ENCODE measurements at places on chromosomes 12 and 14.

DNA sequence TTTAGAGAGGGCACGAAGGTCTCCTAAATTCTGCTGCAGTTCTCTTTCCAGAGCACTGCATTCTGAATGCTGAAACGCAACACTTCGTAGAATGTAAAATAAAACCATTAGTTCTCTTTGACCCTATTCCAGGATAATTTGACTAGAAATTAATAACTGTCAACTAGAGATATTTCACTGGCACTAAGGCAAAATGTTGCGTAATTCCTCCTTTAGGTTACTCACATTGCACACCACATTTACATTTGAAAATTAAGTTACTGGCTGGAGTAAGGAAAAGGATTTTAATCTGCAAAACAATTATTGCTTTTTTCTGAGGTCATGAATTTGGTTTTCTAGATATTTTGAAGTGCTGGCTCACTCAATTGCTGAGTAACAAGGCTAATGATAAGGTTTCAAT lies 58.0 kb upstream of the TRHDE start:
- DNase-seq, result no peak

DNA sequence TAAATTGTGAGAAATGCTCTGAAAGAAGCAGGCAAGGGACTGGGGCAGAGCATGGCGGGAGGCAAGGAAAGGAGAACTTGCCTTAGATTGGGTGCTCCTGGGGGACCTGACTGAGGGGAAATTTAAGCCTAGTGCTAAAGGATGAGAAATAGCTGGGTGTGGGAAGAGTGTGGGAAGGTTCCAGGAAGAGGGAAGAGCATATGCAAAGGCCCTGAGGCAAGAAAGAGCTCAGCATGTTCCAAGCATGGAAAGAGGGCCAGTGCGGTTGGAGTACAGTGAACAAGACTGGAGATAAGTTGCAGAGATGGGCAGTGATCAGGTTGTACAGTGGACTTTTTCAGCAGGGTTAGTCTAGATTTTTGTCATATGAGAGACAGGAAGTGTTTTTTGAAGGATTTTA lies 9.0 kb downstream of the CLSTN3 start:
- no peak for DNase-seq

GRCh38 chr12:66341126-66341525 lies 38.8 kb downstream of the HELB start:
- DNase-seq, result no peak

DNA sequence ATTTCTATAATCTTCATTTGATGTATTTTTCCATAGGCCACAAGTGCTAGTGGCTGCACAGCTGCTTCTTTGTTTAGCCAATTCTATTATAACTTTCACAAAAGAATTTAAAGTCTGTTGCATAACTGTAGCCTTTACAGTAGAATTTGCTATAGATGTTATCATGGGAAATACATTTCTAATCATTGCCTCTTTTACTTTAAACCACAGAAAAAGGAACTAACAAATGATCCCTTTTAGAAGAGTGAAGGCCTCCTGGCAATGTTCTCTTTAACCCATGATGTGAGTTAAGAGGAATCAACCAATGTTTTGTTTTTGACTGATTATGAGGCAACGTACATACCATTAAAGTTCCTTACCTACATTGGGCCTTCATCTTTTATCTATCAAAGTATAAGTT lies 68.8 kb downstream of the RPL10L start:
- no peak for DNase-seq

DNA sequence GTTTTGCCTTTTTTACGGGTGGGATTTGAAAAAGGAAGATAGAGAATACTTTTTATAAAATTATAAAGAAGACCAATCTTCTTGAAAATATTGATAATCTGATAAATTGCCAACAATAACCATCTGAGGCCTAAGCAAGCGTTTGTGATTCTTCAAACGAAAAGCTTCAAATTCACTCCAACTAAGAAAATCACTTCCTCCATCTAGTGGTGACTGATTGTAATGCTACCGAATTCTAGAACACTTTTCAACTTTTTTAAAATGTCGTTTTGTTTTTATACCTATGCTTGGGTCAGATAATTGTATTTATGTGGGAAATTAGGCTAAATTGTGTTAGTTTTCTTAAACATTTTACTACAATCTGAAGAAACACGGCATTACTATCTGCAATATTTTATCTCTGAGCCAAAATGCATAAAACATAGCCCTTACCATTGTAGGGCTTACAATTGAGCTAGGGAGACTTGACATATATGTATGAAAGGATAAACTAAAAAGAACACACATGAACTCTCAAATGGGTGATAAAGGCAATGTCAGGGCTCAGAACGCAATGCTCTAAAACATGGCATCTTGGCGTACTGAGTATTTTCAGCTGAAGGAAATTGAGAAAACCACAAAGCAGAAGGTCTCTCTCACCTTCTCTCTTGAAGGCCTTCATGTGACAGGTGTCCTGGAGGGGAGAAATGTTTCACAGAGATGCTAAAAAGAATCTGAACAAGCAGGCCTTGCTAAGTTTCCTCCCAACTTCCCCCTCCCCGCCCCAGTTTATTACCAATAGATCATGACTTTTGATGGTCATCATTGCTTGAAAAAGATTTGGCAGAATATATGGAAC lies 36.8 kb upstream of the G2E3 start:
- DNase-seq, result no peak

DNA sequence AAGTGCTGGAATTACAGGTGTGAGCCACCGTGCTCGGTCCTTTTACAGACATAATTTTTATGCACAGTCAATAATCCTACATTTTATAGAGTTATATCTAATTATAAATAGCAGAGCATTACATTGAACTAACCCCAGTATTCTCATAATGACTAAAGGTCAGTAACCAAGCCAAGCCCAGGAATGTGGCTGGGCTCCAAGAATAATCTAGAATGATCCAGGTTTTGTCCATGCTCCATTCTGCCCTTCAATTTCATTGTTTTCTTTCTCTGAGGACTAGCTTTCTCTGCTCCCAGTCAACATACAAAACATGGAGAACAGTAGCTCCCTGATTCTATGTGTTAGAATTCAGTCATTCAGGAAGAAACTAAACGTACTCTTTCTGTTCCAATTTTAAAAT lies 92.1 kb upstream of the KRR1 start:
- no peak for DNase-seq

DNA sequence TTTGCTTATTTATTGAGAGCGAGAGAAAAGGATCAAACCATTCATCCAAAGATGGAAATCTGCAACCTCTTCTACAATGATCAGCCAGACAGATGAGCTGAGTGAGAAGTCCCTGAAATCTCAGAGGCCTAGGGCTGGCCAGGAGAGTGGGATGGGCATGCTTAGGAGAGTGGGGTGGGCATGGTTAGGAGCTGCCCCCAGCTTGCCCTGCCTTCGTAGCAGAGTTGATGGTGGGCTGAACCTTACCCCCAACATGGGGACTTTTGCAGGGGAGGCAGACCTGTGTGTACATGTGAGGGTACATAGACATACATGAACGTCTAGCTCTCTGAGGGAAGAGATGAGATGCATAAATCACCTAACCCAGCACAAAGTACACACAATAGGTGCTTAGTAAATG lies 95.7 kb upstream of the ESRRB start:
- DNase-seq, result no peak

DNA sequence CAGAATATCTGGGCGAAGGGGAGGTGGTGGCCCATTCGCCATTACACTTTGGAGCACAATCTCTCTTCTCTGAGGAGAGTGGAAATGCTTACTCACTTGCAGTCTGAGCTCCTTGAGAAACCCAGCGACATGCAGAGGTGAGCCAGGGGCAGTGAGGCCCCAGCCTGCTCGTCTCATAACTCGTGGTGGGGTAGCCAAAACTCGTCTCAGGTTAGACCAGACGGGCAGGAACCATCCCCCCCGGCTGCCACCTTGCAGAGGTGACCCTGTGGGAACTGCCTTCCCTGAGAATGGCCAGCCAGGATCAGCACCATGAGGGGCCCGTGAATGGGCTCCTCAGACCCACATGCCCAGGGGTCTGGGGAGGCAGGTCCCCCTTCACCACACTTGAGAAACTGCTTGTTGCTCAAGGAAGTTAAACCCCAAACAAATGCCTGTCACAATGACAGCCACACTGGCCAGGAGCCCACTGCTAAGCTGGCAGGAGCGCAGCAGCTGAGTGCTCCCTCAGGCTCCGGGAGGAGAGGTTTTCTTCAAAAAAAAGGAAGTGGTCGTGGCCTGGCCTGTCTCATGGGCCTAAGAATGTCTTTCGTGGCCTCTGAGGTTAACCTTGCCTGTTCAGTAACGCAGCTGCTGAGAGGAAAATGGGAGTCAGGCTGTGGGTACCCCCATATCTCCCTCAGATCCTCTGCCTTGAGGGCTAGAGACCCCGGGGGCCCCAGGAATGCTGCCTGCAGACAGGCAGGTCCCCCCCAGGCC lies 9.2 kb upstream of the ALDH2 start:
- DNase-seq, result no peak

DNA sequence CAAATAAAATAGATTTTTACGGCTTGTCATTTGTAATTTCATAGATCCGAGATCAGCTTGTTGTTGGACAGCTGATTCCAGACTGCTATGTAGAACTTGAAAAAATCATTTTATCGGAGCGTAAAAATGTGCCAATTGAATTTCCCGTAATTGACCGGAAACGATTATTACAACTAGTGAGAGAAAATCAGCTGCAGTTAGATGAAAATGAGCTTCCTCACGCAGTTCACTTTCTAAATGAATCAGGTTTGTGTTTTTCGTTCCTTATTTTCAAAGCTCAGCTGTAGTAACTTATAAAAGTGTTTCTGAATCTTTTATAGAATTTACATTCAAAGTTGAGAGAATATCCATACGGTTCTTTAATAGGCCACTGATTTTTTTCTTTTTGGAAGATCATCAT lies 89.1 kb downstream of the LRRK2 start:
- no peak for DNase-seq

DNA sequence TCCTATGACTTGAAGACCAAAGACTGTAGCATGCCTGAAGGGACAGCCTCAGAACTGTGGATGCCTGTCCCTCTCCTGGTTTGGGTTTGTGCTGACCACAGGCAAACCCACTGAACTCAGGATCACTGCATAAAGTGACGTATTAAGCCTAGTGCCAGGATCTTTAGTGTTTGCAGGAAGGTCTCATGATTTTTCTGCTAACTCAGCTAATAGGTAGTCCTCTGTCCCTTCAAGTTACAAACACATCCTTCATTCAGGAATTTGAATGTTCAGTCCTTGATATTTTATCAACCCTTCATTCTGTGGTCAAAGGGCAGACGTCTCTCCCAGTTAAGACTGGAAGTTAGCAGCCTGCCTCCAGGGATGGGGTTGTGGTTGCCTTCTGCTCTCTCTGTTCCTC lies 10.3 kb upstream of the OAS3 start:
- no peak for DNase-seq

- DNase-seq, result no peak
Observed at GRCh38 chr14:22410497-22410896, 178.5 kb downstream of the DAD1 start.

DNA sequence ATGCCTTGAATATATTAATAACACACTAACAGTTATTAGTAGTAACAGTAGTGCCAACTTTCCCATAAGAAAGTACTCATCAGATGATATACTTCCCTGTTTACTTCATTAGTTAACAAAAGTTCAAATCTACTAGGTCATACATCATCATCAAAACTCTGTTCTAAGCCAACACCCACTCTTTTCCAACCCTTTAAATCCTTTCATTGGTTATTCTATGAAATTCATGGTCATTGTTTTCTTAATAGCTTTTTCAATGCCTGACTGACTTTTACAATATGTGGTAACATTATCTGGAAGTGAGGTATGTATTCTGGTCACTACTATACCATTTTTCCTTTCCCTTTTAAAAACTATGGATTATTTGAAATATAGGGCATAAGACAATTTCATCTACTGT lies 9.7 kb downstream of the NTS start:
- no peak for DNase-seq

DNA sequence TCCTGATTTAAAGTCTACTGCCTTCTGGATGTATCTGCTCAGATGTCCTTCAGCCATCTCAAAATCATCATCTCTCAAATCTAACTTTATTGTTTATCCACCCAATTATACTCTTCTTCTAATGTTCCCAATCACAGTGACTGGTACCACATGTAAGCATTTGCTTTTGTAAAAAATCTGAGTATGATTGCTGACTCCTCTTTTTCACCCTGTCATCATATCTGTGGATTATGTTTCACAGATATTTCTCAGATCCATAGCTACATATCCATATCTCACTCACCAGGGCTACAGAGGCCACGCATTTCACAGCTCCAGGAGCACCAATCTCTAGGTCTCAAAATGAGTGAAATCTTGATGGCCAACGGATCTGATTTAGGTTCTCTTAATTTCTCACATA lies 76.1 kb downstream of the DHRS2 start:
- DNase-seq, result no peak

DNA sequence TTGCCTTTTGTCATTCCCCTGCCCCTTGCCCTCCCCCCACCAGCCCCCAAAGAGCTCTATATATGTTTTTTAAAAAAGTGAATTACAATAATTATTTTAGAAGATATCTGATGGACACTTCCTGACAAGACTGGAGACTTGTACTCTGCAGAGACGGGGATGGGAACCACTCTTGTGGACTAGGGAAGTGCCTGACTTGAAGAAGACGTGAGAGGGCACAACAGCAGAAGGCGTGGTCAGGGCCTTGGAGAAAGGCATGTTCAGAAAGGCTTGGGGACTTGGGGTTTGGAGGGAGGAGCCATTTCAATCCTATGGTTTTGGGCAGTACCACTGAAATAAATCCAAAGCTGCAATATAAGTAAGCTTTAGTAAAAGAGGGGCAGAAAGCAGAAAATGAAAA lies 154.7 kb downstream of the APAF1 start:
- DNase-seq, result no peak

GRCh38 chr14:54285030-54285429 lies 111.8 kb upstream of the CDKN3 start:
- DNase-seq, result no peak

DNA sequence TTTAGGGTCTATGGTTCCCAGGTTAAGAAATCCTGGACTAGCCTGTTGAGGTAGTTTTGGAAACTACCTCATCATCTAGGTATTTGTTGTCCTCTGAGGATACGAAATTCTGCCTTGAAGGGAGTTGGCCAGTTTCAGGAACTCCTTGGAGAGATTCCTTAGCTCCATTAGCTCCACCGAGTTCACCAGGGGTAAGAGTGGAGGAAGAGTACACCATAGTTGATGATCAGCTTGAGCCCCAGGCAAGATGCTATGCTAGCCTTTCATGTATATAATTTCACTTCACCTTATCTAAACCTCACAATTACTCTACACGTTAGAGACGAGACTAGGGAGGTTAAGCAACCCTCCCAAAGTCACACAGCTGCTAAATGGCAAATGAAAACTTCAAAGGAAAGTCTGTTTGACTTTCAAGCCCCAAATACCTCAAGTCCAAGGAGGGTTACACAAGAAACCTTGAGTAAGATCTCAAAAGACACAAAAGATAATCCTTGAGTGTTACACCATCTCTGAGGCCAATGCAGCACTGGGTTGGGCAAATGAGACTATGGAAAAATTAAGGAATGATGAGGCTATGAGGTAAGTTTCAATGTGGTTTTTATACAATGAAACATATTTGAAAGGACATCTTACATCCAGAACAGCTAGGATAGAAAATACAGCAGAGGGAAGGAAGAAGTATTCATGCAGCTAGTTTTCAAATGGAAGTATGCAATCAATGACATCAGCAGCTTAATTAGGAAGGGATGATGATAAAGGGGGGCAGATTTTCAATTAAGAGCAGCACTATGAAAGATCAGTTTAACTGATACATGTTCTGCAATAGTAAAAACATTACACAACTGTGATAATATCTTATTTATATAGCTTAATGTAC lies 97.2 kb upstream of the KRAS start:
- no peak for DNase-seq

Data from stimulated activated CD8-positive, alpha-beta memory T cell treated with anti-CD3 and anti-CD28 coated beads, Interleukin-7, amount 100 ng/mL, for 1 hour (primary cell).